Left renal pelvis (tissue), 4 donors: ENCODE measurements at places on chromosomes 1 and 21. TPM values are rescaled to one million over a fixed set of nuclear protein-coding genes. Genes with fewer than 3 reads are reported as not detected.

DNA sequence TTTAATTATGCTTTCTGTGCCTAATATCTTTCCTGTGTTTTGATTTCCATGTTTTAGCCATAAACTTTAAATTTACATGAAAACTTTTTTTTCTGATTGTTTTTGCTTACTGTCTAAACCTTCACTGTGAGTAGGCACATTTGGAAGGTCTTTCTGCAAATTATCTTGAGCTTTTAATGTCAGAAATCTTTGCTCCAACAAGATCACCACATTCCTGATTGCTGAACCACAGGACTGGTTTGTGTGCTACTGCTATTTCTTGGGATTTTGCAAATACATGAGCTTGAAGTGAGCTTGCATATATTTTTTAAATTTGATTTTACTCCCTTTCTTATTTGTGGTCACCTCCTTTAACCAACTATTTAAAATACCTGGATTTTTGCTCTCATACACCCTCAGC lies 61.3 kb downstream of the PTBP2 start:
- no peak for DNase-seq

GRCh38 chr1:54490361-54491248 lies 57.4 kb upstream of the ACOT11 start:
- DNase-seq: no peak

DNA sequence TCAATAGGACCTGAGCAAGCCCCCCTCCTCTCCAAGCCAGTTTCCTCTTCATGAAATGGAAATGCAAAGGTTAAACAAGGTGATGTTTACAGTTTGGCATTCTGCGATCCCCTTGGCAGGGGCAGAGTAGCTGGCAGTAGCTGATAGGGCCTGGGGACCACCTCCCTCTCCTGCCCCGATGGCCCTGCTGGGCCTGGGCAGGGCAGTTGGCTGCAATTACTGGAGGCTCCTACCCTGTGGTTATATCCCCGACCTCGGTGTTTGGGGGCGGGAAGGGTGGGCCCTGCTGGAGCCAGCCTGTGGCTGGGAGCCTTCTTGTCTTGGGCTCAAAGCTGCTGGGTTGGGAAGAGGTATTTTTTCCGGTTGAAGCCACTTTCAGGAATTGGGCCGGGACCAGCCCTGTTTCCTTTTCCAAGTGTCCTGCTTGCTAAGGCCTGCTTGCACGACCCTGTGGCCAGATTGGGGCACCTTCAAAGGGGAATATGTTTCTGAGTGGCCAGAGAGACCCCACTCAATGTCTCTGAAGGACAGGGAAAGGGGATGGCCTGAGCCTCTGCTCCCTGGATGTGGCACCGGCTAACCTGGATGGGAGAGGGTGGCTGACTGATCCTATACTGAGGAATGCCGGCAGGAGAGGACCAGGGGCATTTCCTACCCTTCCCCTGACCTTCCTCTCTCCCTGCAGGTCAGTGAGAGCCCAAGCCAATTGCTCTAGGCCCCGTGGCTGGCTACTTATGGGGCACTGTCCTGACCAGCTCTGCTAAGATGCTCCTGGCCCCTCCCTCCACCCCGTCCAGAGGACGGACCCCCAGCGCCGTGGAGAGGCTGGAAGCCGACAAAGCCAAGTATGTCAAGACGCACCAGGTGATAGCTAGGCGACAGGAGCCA lies 1.9 kb downstream of the FAM110D start:
- no peak for DNase-seq

HSPB7 gene
- polyA plus RNA-seq: 4.5 TPM

OR2L3 gene
- polyA plus RNA-seq: not detected
